ENCODE measurements at places on chromosomes 6 and 20. TPM values are rescaled to one million over a fixed set of nuclear protein-coding genes. Genes with fewer than 3 reads are reported as not detected.
A peak's percentile ranks its signal among the peaks of the same experiment; 100 is the strongest.

HLA-DMA gene
- 24.0 TPM for total RNA-seq

- no peaks in the 10 kb centered on the region for H3K4me1 ChIP-seq
- H3K4me3 ChIP-seq: no peak overlapping the region
- no peak for DNase-seq
- H3K27me3 ChIP-seq: no peaks in the 10 kb centered on the region
Measured at GRCh38 chr20:60244373-60245146, 286.3 kb downstream of the CDH26 start.

- no peak overlapping the region for H3K27ac ChIP-seq
- H3K4me1 ChIP-seq: no peaks in the 10 kb centered on the region
- no peaks in the 10 kb centered on the region for H3K36me3 ChIP-seq
- no peak for DNase-seq
- H3K27me3 ChIP-seq: peaks cover 4% of the 10 kb centered on the region
Measured at GRCh38 chr6:142271476-142271875, 30.3 kb upstream of the ADGRG6 start.

DNA sequence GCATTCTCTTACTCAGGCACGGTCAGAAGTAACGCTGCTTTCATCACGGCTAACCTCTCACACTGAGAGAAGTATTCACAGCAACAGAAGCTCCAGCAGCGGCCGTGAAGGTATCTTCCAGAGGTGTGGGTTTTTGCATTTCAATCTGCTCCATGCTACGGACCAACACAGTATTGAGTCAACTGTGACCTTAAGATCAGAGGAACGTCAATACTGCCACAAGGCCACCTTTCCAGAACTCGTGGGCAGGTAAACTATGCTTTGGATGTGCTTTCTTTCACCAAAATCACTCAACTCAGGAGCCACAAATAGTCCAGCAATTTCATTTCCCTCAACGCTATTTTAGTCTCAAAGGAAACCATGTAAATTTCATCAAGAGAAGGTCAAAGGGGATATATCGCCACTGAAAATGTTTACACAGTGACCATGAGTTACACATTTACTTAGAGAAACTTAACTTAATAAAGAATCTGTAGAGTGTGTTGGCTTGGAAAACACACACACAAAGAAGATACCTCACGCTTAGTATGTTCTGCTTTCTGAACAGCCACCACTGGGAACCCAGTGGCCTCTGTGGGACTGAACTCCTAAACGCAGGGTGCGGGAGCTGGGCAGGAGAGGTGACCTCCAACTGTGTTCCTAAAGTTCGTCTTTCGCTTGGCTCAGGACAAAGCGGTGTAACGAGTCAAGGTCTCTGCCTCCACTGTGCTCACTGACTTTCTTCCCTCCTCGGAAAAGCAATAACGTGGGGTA lies 27.9 kb downstream of the TXNDC5 start:
- H3K36me3 ChIP-seq: peaks cover 49% of the 10 kb centered on the region
- no peaks in the 10 kb centered on the region for H3K27me3 ChIP-seq
- H3K4me3 ChIP-seq: no peak overlapping the region
- H3K27ac ChIP-seq: no peak overlapping the region
- no peak for DNase-seq

GRCh38 chr6:154951345-154952200 lies 43.5 kb upstream of the TIAM2 start:
- H3K4me1 ChIP-seq: peaks cover 22% of the 10 kb centered on the region
- no peaks in the 10 kb centered on the region for H3K27me3 ChIP-seq
- peak; percentile 22 for DNase-seq
- peak overlapping the region; percentile 80 for H3K27ac ChIP-seq

- DNase-seq: no peak
- H3K27ac ChIP-seq: no peak overlapping the region
- no peak overlapping the region for H3K4me3 ChIP-seq
Measured at GRCh38 chr6:96777113-96777512, 60.2 kb downstream of the GPR63 start.

MYLK4 gene
- 0.69 TPM for total RNA-seq

Data from activated CD4-positive, alpha-beta T cell treated with anti-CD3 and anti-CD28 coated beads, Interleukin-2, amount 10 ng/mL, durations not matched to agents 7 days and 5 days (primary cell).